ENCODE measurements at places on chromosomes 3 and 15.

DNA sequence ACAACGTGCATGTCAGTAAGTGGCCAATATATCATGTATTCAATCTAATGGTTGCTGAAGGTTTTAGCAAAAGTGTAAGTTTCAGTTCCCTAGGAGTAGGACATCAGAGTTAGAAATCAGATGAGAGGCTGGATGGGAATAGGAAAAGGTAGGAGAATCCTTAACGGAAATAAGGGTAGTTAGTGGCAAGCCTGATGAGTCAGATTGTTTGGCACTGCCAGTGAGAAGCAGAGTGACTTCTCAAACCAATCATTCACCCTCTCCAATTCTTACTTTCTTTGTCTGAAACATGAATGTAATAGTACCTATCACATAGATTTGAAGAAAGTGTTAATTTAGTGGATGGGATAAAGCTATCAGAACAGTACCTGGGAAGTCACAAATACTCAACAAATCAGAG lies 894.0 kb downstream of the NTRK3 start:
- no peak for DNase-seq

DNA sequence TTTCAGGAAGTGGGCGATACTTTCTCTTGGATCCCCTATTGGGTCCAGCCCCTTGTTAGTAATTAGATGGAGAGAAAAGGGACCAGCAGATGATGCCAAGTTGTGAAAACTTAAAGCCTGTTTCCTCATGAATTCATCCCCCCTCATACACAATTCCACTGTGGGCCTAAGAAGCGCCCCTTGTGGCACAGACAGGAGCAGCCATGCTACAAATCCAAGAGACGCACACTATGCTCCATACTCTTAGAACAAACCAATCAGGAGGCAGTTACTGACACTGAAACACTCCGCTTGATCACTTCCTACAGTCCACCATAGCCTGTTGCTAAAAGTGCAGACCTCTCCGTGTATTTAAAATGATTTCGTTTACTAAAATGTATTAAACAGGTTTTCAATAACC lies 111.3 kb upstream of the ARRDC4 start:
- no peak for DNase-seq

- DNase-seq: no peak
Observed at GRCh38 chr3:40103829-40104228, 205.7 kb upstream of the EIF1B start.

DNA sequence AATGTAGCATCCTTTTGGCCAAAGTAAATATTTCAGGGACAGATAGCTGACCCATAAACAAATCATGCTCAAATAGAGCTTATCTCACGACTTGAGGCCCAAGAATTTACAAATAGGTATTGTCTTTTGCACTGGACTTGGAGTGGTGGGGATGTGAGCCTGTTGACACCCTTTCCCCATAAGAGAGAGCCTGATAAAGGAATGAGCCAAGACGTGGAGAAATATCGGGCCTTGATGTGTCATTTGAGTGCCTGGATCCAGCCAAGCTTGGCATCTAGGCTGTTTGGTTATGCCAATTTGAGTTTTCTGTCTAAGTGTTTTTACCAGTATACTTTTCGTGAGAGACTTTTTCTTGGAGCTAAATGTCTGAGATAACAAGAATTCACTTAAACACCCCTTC lies 112.9 kb upstream of the RGMA start:
- DNase-seq: no peak

- peak; percentile 58 for DNase-seq
Observed at GRCh38 chr15:93035953-93036810, 52.8 kb downstream of the RGMA start.

DNA sequence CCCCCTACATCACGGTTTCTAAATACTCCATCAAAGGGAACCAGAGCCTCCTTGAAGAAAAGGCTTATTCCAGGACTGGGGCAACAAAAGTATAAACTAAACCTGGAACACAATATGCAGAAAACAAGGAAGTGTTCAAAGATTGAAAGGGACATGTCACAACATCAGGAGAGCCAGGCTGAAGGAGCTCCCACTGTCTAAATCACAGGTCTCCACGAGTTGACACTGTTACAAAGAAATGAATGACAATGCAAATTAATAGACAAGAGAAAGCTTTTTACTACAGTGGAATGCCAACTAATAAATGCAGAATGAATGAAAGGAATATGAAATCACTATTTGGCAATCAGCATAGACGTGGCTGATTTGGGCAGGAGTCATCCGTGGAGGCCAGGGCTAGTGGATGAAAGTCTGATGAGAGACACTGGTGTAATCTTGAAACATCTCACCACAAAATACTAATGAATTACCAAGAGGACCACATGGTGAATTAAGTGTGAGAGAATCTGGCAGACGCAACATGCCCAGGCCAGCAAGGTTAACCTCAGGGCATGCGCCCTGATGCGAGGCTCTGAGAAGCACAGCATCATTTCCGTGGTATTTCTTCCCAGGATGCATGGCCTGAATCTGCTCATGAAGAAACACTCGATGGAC lies 123.8 kb upstream of the TJP1 start:
- no peak for DNase-seq

- no peak for DNase-seq
Observed at GRCh38 chr3:30578479-30578878, 27.9 kb upstream of the TGFBR2 start.

DNA sequence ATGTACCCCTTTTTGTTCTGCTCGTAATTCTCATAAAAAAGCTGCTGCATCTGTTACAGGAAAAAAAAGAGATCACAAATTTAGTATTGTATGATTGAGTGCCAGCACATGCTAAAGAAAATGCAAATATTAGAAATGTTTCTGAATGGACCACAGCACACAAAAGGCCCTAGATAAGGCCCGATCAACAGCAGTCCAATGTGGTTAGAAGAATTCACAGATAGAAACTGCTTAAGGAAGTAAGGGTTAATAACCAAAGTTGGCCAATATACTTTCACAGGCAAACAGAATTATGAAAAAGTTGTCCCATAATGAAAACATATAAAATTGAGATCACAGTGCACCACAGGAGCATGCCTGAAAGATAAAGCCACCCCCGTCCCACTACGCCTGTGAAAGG lies 72.9 kb downstream of the CHSY1 start:
- DNase-seq: no peak

DNA sequence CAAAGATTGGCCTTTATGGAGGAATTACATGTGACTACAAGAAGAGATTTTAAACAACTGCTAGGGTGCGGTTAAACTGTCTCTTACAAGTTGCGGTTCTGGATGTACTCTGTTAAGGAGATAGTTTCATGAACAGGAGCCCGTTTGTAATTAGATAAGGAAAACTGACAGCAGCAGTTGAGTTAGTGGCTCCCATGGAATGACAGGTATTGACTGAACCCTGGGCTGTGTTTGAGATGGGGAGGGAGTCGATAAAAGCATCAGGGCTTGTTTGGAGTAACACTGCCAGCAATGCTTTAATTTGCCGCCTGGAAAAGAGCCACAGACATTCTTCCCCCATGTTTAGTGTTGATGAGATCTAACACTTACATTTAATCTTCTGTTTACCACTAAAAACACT lies 139.9 kb downstream of the ROBO2 start:
- DNase-seq: no peak

DNA sequence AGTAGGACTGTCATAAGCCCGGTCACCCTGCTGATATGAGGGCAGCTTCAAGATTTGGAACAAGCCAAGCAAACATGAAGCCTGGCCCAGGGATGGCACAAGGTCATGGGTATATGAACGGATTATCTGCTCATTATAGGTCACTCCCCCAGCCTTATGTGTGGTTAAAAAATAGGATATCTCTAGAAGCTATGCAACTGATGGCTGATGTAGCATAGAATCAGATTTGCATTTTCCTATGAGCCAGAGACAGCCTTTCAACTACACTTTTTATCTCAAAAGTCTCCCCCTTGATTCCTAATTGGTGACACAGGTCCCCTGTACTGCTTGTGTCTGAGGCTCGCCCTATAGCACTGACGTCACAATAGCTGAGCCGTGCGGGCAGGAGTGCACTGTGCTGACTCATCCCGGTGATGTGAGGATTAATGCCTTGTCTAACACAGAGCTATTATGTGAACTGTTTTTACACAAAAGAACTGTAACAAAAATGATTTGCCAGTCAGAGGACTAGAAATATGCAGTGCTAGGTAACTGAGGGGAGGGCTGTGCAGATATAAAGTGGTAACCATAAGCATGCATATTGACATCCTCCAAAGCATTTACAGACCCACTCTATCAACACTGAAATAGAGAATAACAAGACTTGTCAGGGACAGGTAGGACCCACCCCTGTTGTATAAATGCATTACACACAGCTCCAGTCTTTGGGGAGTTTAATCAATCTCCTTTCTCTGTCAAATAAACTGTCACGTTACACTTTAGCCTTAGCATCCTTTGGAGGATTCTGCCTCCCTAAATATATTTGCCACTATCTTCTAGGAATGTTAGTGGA lies 204.9 kb downstream of the TIGIT start:
- DNase-seq: no peak

DNA sequence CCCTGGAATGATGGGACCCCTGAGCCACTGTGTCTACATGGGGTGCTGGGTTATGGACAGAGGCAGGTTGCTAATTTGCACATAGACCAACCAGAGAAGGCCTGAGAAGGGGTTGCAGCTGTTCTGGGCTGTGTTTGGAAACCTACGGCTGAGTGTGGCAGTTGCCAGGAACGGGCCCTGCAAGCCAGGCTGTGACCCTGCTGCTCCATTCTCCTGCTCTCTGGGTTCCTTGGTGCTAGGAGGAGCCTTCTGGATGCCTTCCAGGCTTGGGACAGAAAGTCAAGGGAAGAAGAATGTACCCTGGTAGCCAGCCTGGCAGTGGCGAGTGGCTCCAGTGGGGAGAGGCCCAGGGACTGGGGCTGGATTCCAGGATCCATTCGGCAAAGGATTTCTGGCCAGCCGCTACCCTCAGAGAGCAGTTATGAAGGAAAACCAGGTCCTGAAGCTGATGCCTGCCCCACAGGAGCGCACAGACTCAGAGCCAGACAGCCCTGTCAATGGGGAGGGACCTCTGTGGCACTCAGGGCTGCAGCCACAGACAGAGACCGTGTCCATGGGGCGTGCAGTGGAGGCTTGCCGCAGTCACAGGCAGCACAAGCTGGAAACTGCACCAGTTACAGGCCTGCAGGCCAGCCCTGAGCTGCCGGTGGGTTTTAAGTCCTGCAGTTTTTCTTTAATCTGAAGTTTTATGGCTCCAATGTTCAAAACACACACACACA lies 55.1 kb upstream of the ACAD9 start:
- DNase-seq: no peak

DNA sequence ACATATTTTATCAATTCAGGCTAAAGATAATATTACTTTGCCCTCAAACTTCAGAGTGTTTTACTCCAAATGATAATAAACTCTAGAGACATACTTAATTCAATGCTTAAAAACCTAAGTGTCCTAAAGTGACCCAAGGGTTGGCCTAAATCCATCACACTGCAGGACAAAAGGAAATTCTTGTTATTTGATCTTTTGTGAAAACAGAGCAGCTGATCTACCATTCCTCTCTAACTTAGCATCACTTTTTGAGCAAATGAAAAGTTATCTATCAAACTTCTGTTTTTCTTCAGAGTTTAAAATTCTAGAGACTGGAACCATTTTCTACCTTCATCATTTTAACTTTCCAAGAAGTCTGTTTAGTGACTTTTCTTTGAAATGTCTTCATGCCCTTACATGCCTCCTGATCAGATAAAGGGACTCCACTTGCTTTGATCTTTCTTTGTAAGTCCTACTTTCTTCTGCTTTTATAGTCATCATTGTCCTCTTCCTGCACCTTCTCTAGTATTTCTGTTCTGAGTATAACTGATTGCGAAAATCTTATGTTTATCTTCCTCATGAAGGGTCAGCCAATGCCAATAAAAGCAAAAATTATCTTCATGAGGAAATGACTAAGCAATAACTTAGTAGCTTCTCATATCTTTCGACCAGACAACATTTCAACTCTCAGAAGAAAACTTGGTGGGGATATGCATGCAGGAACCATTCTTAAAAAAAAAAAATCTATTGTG lies 378.7 kb upstream of the TGFBR2 start:
- no peak for DNase-seq

GRCh38 chr15:40087991-40088928 lies 20.4 kb downstream of the BMF start:
- DNase-seq: no peak

GRCh38 chr15:80309769-80310384 lies 57.9 kb upstream of the CTXND1 start:
- DNase-seq: no peak

DNA sequence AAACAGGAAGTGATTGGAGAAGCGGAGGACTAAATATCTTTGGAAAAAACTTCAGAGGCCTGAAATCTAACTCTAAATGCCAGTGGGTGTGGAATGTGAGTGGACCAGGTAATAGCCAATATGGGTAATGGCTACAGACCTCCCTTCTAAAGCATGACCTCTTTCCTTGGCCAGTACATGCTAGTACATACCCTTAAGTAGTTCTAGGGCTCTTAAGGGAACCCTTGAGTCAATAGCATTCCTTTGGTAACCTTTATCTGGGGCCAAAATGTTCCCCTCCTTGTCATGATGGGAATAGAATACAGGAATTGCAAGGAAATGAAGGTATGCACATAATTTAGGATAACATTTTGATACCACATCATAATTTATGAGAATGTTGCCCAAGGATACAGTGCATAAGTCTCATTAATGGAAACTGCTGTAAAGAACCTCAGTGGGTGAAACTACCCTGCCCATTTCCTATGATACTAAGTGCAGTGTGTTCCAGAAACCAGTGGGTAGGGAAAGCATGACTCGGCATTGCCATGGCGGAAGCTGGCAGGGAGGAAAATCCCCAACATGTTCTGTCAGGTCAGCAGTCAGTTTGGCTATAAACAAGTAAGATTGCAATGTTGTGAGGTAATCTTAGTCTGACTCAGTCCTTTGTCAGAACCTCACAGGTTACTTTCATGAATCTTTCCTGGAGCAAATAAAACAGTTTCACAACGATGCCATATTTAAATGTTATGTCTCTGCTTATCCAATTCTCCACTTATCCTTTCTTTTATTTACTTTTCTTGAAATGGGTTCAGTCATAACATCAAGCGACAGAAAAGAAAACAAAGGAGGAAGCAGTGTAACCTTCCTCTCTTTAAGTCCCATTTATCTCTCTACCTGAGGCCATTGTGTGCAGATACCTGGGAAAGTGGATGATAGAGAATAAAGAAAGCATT lies 23.5 kb upstream of the RAP2B start:
- no peak for DNase-seq

DNA sequence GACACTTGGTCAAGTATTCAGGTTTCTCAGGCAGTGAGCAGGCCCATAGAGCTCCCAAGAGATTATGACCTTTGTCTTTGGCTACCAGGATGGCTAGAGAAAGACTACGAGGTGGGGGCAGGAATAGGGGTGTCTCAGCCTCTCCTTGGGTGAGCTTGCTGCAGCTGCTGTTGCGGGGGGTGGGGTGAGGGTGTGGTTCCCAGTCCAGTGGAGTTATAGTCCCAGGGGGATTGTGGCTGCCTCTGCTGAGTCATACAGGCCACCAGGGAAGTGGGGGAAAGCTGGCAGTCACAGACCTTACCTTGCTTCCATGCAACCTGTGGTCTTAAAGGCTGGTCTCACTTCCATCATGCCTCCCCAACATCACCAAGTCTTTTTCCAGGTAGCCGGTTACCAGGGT lies 31.7 kb downstream of the ATP2C1 start:
- no peak for DNase-seq

GRCh38 chr3:39157359-39157758 lies 4.0 kb upstream of the CSRNP1 start:
- DNase-seq: no peak
